Common myeloid progenitor, CD34-positive (primary cell): ENCODE measurements at places on chromosomes 5 and 9.

DNA sequence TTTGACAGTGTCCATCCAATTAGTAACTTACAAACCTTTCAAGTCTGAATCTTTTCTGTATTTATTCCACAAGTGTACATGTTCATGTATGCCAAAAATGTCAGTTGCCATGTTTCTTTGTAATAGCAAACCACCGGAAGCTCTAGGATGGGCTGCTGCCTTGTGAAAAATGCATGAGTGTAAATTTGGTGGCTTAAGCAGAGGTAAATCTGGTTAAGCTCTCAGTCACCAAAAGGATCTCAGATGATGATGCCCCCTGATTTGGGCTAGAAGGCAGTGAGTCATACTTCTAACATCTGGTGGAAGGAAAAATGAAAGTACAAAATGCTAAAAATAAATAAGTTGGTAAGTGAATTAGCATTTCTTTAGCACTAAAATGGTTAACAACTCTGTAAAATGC is 567.5 kb downstream of the ELAVL2 start:
- H3K4me3 ChIP-seq = no peak overlapping the region
- no peak overlapping the region for H3K27ac ChIP-seq
- no peak for DNase-seq
- no peaks in the 10 kb centered on the region for H3K27me3 ChIP-seq
- H3K4me1 ChIP-seq = no peaks in the 10 kb centered on the region
- H3K36me3 ChIP-seq = no peaks in the 10 kb centered on the region

GRCh38 chr5:143398053-143398355 is 5.5 kb downstream of the NR3C1 start:
- no peak for DNase-seq
- peaks cover 5% of the 10 kb centered on the region for H3K36me3 ChIP-seq
- no peaks in the 10 kb centered on the region for H3K27me3 ChIP-seq
- H3K4me1 ChIP-seq = peaks cover 23% of the 10 kb centered on the region

- no peak overlapping the region for H3K4me3 ChIP-seq
- H3K36me3 ChIP-seq = no peaks in the 10 kb centered on the region
- no peak for DNase-seq
- H3K27me3 ChIP-seq = no peaks in the 10 kb centered on the region
- peaks cover 80% of the 10 kb centered on the region for H3K4me1 ChIP-seq
These were observed 14.4 kb downstream of the ERGIC1 start for GRCh38 chr5:172848419-172848818.

DNA sequence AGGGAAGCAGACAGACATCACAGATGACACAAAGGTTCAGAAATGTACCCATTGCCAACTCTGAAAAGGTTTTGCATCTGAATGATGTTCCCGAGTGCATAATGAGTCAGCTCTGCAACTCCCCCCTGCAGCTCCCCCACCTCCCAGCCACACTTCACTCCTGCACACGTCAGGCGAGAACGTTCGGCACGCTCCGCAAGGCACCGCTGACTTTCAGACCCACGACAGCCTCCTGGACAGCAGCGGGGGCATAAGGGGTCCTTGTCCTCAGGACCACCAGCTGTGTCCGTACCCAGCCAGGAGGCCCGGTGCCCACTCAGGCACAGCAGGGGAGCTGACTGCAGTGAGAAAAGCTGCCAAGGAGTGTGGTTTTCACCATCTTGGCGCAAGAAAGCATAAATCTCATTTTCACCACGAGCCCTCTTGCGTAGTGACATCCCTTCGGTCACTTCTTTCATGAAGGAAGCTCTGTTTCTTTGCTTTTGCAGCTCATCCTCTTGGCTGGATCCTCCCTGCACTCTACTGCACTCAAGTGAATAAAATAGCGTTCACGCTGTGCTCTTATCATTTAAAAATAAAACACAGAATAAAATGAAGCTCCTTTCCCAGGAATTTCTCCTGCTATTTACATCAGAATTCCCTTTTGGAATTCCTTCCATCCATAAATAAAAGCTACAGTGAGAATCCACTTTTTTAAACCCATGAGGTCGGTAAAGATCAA is 9.9 kb downstream of the GFPT2 start:
- DNase-seq = peak; percentile 25
- H3K36me3 ChIP-seq = no peaks in the 10 kb centered on the region
- no peak overlapping the region for H3K4me3 ChIP-seq
- H3K27me3 ChIP-seq = peaks cover 14% of the 10 kb centered on the region
- H3K4me1 ChIP-seq = no peaks in the 10 kb centered on the region

DNA sequence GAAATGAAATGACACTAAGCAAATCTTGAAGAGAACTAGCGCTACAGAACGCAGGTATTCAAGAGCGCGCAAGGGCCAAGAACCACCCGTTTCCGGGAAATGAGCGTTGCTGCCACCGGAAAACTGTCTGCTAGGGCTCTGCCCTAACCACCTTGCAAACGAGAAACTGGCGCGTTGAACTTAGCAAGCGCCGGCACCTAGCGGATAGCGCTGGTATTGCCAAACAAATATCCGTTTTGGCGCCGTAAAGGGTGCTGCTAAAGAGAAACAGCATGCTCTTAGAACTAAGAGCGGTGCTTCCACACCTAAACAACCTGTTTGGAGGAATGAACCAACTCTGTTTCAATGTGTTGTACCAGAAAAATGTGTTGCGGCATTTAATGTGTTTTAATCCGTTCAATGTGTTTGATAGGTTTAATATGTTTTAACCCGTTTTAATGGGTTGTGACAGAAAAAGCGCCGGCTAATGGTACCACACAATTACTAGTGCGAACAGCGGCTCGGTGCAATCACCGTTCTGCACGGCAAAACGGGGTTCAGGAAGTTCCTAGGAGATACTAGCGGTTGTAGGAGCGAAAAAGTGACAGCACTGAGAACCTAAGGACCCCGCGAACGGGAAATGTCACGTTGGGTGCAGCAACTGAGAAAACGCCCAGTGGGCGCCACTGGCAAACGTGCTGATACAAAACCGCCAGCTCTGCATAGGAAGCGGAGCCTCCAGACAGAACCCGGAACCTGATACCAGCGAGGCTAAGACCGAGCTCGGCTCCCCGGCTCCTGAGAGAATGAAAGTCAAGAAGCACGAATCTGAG is at the start of gene ANXA2R:
Gene ANXA2R (minus strand): TSS at position 33 of the 812 bp plus-strand sequence. CDS start 273 bp downstream, outside the sequence.
- peaks cover 7% of the 10 kb centered on the region for H3K36me3 ChIP-seq
- peak within 1 kb of the TSS; percentile 95 for H3K4me3 ChIP-seq
- peak within 1 kb of the TSS; percentile 100 for H3K27ac ChIP-seq
- H3K27me3 ChIP-seq = no peaks in the 10 kb centered on the region
- H3K4me1 ChIP-seq = peaks cover 9% of the 10 kb centered on the region
- peak; percentile 96 for DNase-seq

DNA sequence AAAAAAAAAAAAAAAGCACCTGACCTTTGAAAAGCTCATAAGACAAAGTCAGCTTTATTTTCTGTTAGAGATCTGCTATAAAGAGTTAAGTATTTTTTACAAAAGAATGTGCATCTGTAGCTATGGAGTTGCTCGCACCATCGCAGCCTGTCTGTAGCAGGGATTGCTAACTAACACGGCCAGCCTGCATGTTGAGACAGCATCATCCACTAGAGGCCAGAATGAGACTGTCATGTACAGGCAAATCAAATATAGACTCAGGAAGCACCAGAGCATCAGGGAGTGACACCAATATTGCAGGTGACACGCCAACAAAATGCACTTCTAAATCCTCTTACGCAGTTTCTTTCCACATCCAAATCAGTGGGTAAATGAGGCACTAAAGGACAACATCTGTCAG is 136.3 kb upstream of the RASEF start:
- H3K4me1 ChIP-seq = no peaks in the 10 kb centered on the region
- no peaks in the 10 kb centered on the region for H3K36me3 ChIP-seq
- no peak overlapping the region for H3K27ac ChIP-seq
- peaks cover 2% of the 10 kb centered on the region for H3K27me3 ChIP-seq

GRCh38 chr5:95244479-95244878 is 40.4 kb downstream of the MCTP1 start:
- H3K4me1 ChIP-seq = peaks cover 18% of the 10 kb centered on the region
- H3K4me3 ChIP-seq = no peak overlapping the region
- no peak for DNase-seq
- no peaks in the 10 kb centered on the region for H3K36me3 ChIP-seq
- no peak overlapping the region for H3K27ac ChIP-seq
- H3K27me3 ChIP-seq = no peaks in the 10 kb centered on the region

- no peaks in the 10 kb centered on the region for H3K36me3 ChIP-seq
- peaks cover 3% of the 10 kb centered on the region for H3K4me1 ChIP-seq
- no peak for DNase-seq
- H3K4me3 ChIP-seq = no peak overlapping the region
- no peaks in the 10 kb centered on the region for H3K27me3 ChIP-seq
These were observed 82.7 kb downstream of the ZSWIM6 start for GRCh38 chr5:61414806-61415205.

DNA sequence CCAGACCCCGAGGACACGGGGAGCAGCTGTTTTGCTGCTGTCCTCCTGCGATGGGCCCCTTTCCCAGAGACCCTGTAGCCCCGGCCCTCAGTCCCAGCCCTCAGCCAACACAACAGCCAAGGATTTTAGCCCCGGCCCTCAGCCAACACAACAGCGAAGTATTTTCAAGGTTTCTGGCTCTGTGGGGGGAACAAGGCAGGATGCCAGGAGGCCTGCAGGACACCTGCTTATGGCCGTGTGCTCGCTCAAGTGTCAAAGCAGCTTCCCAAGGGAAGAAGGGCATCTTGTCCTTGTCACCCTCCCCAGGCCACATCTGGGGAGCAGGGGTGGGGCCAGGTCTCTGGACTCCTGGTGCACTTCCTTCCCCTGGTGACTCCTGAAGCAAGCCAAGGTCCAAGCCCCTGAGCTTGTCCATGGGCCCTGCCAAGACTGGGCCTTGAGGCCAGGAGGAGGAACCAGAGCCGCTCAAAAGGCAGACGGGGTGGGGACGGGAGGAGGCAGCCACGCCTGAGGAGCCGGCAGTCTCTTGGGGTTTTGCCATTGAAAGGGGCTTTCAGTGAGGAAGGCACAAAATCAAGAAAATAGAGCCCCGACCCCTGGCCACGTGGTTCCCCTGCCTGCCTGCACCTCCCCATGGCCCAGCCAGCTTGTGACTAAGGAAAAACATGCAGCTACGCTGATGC is 10.8 kb downstream of the KCNT1 start:
- H3K4me3 ChIP-seq = no peak overlapping the region
- no peak for DNase-seq
- H3K36me3 ChIP-seq = no peaks in the 10 kb centered on the region
- H3K27ac ChIP-seq = no peak overlapping the region

GRCh38 chr5:54440456-54440893 is 15.0 kb upstream of the HSPB3 start:
- H3K4me3 ChIP-seq = no peak overlapping the region
- DNase-seq = no peak
- H3K27ac ChIP-seq = no peak overlapping the region

- no peaks in the 10 kb centered on the region for H3K36me3 ChIP-seq
- H3K4me3 ChIP-seq = no peak overlapping the region
- H3K4me1 ChIP-seq = no peaks in the 10 kb centered on the region
- H3K27me3 ChIP-seq = no peaks in the 10 kb centered on the region
These were observed 139.4 kb downstream of the GAPVD1 start for GRCh38 chr9:125400725-125401716.

DNA sequence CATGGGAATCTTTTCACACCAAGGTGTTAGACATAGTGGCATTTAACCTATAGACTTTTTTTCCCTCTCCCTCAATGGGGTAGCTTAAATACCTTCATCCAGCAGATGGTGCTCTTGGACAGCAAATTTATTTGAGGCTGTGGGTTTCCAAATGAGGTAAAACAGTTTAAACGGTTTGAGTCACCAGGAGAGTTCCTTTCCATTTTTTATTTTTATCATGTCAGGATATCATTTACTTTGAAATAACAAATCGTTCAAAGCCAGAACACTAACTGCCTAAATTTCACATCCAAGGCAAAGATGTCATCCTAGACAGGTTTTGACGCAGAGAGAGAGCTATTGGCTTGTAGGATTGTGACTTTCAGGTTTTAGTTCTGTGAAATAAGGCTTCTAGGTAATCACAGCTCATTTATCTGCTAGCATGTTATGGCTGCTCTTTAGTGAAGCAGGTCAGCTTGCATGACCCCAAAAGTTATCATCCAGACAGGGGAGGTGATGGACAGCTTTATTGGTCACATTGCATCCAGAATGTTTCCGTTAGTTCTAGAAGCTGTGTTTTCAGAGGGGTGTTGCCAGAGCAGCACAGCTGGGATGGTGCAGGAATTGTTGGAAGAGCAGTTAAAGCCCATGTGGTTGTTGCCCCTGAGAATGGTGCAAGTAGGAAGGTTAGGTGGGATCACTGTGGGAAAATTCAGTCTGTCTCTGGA is 69.8 kb downstream of the KDM4C start:
- peak; percentile 82 for DNase-seq
- H3K4me3 ChIP-seq = no peak overlapping the region
- peaks cover 27% of the 10 kb centered on the region for H3K36me3 ChIP-seq
- no peaks in the 10 kb centered on the region for H3K27me3 ChIP-seq

GRCh38 chr5:149304195-149305078 is 32.8 kb downstream of the AFAP1L1 start:
- H3K4me3 ChIP-seq = no peak overlapping the region
- H3K27me3 ChIP-seq = no peaks in the 10 kb centered on the region
- H3K36me3 ChIP-seq = no peaks in the 10 kb centered on the region
- H3K27ac ChIP-seq = no peak overlapping the region
- no peak for DNase-seq

DNA sequence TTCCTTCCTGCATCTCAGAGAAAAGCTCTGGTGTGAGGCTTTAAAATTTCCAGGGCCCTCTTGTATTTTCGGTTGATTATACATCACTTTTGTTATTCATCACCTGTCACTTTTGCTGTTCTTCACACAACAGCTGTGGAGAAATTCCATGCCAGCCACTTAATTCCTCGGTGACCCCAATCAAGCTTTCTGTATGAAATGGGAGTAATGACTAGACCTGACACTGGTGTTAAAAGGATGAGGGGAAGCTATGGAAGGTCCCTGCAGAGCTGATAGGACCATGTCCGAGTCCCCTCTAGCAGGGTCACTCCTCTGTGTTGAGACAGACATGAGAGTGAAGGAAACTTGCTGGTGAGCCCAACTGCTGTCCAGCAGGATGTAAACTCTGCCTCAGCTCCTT is 59.7 kb downstream of the GPR21 start:
- no peaks in the 10 kb centered on the region for H3K27me3 ChIP-seq
- no peak for DNase-seq
- H3K36me3 ChIP-seq = peaks cover 66% of the 10 kb centered on the region
- H3K27ac ChIP-seq = no peak overlapping the region

DNA sequence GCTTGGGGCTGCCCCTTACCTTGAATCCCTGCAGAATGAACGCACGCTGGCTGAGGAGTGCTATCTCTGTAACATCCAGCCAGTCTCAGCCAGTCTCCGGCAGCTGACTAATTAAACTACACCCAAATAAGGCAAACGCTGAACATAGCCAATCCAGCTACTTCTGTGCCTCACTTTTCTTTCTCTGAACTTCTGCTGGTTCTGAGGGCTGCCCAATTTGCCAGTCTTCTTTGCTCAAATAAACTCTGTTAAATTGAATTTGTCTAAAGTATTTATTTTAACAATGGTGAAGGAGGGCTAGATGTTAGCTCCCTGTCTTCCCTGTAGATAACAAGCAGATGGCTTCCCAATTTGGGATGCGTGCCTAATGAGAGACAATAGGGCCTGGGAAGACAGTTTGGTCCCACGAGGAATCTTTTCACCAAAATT is 154.0 kb upstream of the NFIL3 start:
- H3K36me3 ChIP-seq = no peaks in the 10 kb centered on the region
- no peak overlapping the region for H3K4me3 ChIP-seq
- H3K4me1 ChIP-seq = no peaks in the 10 kb centered on the region
- no peak for DNase-seq
- H3K27ac ChIP-seq = no peak overlapping the region

- no peak overlapping the region for H3K4me3 ChIP-seq
- H3K4me1 ChIP-seq = no peaks in the 10 kb centered on the region
- no peak for DNase-seq
- H3K27me3 ChIP-seq = no peaks in the 10 kb centered on the region
These were observed 356.0 kb upstream of the PANK3 start for GRCh38 chr5:168935183-168935582.
